ENCODE measurements at places on chromosomes 3 and 15.

- DNase-seq: no peak
These were observed 329.7 kb upstream of the TLE3 start for GRCh38 chr15:70427167-70428120.

DNA sequence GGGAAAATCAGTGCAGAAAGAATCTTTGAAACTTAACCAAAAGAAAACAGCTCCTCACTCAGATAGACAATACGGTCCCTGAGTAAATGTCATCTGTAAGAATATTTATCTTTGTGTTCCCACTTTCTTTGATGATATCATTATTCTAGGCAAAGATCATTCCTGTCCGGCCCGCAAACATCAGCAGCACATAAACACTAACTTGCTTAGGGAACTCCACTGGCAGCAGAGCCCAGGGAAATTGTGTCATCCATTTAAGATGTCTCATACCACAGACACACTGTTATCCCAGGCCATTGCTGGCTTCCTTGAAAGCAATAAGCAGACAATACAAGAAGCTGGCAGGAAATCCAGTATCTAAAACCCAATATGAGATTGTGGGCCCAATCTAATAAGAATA is 20.1 kb upstream of the CD96 start:
- no peak for DNase-seq

DNA sequence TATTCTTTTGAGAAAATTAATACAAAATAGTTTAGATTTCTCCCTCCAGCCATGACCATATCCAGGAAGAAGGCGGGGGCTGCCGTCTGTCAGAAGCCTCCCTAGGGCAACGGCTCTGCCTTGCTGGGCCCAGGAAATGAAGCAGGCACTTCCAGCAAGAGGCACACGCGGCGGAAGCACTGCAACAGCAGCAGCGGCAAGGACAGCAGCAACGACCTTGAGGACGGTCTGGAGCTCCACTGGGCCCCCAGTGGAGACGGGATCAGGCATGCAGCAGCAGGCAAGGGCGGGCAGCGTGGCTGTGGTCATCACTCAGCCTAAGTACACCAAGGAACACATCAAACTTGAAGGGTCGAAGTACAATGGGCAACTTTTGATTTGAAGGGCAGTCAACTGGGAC is 61.3 kb upstream of the EPHA6 start:
- no peak for DNase-seq

GRCh38 chr3:75781079-75781745 is 4.1 kb downstream of the ZNF717 start:
- no peak for DNase-seq

- no peak for DNase-seq
These were observed 662.0 kb upstream of the CCDC54 start for GRCh38 chr3:106715286-106715685.

DNA sequence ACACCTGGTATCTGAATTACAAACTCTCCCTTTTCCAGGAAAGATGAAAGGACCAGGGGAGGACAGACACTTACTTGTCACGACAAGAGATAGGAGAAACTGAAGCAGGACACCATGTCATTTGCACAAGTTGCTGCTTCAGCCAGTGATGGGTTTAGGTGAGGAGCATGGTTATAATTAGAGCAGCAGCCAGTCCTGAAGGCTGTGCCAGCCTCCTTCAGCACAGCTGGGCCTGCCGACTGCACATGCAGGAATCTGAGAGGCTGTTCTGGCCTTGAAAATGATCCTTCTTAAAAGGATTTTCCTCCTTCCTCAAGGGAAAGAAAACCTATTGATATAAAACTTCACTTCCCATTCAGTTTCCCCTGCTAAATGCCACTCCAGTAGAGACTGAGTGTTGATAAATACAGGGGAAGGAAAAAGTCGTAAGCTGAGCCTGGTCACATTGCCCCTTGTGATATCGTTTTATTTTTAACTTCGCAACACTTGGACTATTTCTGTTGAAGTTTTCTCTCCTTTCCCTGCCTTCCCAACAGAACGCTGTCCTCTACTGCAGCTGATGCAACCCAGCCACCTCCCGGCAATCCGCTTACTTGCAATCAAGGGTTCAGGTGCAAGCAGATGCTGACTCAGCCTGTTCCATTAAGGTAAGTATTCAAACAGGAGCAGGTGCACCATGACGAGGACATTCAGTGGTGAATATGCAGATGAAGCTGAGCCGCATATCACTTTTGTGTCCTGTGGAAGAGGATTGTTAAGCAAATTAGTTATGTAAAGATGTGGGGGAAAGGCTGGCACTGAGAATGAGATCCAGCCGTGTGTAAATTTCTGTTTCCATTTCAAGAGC is at the start of gene FBXO40:
Gene FBXO40 (plus strand): TSS at position 524 of the 847 bp plus-strand sequence. CDS start 27,197 bp downstream, outside the sequence.
- no peak for DNase-seq

GRCh38 chr3:25212736-25213135 is 215.3 kb upstream of the RARB start:
- DNase-seq: no peak

DNA sequence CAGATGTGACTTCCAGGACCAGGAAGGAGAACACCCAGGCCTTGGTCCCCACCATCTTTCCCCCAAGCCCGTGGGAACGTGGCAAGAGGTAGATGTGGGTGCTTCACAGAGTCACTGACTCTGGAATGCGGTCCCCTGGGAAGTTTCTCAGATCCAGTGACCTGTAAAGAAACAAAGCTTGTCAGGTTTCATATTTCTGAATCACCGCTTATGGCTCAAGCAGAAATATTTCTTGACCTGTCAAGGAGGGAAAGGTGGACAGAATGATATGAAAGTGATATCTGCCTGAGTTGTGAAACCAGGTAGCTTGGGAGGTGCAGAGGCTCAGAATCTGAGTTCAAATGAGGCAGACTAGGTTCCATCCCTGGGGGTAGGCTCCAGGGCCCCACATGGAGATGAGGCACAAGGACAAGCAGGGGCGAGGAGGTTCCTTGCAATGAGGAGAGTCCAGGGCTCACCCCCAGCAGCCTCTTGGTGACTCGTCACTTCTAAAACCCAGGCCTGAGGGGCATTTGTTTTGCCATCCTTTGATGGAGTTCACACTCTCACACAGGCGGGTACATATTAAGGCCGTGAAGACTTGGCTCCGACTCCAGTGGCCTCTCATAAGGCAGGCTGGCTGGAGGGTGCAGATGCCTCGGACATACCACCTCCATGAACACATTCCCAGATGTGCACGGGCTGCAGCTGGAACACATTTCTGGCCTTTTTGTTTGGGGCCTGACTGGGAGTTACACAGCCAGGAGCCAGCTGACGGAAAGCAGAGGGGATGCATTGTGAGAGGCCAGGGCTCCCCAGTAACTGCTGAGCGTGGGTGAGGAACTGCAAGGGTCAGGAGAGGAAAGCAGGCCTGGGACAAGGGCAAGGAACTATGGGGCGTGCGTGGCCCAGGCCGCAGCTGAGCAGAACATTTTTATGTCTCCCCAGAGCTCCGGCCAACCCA is 1.3 kb downstream of the CILP start:
- no peak for DNase-seq

DNA sequence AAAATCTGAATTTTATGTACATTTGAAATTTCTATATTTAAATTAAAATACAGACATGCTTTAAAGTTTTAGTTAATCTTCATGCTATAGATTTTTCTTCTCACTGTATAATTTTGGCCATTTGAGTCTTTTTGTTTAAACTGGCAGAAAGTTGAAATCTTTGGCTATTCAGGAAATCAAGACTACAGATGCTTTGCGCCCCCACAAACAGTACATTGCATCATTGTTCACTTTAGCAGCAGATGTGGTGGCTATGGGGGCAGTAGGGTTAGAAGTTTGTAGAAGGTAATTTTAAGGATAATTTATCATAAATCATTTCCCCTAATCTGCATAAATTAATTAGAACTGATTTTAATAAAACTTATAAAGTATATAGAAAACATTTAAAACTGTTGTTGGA is 20.9 kb downstream of the SPPL2A start:
- no peak for DNase-seq

DNA sequence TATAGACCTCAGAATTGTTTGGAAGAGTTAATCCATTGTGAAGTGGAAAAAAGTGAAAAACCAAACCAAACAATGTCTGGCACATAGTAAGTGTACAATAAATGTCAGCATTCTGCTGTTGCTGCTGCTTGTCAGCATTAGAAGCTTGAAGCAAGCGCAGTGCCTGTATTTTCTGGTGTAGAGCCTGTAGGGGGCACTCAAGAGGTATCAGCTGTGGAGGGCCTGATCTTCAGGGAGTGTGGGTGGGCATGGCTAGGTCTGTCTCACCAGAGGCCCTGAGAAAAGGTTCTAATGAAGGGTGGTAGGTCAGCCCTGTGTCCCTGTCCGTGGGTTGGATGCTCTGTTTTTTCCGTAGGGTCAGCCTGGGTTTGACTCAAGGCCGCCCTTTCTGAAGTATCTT is 3.6 kb downstream of the ADAMTSL3 start:
- no peak for DNase-seq

- DNase-seq: no peak
These were observed 31.2 kb upstream of the CCDC80 start for GRCh38 chr3:112671930-112672715.

GRCh38 chr15:101384276-101384675 is 89.2 kb upstream of the SNRPA1 start:
- no peak for DNase-seq

- no peak for DNase-seq
These were observed 283.7 kb downstream of the ROBO2 start for GRCh38 chr3:77323626-77324025.

DNA sequence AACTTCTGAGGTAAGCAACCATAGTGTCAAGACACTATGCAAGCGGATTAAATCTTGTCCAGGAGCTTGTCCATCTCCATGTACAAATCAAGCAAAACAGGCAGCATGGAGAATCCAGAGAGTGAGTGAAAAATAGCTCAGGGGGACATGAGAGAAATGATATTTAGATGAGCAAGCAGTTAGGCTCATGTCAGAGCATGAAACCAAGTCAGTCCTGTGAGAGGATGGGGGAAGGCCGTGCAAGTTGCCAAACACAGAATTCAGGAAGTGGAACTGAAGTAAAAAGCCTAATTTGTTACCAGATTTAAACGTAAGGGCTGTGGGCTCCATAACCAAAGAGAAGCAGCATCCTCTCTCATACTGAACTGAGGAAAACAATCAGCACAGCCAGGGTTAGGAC is 995.9 kb downstream of the MCTP2 start:
- no peak for DNase-seq

DNA sequence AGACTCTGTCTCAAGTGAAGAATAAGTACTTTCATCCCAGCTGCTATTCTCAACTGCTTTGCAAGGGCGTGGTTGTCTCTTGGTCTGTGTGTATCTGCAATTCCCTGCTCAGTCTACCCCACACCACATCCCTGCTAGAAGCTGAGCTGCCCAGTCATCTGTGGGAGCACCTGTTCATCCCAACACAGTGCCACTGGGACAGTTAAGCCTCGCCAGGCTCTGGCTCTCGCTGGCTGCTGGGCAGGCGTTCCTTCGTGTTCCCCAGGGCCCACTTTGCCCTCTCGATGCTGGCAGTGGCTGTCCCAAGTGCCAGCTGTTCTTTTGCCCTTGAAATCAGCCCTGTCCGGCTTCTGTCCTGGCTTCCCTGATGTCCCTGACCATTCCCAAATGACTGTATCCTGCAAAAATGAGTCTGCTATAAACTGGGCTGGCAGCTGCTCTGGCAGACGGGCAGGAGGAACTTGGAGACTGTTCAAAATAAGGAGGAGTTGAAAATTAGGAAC is 91.6 kb upstream of the KLHL25 start:
- no peak for DNase-seq

DNA sequence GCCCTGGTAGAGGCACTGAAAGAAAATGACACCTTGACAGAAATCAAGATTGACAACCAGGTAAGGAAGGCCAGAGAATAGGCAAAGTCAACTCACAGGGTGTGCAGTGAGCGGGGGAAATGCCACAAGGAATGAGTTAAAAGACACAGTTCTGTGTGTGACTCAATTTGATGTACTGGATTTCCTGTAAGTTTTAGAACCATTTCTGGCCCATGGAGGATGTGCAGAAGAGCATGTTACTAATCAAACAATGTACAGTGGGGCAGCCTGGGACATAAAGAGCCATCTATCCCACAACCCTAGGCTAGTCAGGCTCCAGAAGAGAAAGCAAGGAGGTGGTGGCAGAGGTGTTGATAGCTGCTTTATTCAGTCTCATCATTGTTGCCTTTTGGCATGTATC is 31.2 kb upstream of the TMOD3 start:
- no peak for DNase-seq

GRCh38 chr3:44962621-44963393 is 13.2 kb downstream of the ZDHHC3 start:
- DNase-seq: no peak

DNA sequence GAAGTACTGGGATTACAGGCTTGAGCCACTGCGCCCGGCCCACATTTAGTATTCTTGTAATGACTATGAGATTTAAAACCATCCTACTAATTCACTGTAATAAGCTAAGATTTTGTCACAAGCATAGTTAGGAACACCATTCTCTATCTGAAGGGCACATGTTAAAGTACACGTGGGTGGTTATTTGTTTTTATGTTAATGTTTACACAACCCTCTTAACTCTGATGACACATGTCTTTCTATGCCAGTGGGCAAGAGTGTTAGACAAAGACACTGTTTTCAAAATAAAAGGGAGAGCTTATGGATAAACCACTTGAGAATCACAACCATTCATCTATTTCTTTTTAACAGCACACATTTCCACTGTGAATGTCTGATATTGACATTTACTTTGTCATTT is 537.6 kb upstream of the IL12A start:
- DNase-seq: no peak

Measured in effector CD8-positive, alpha-beta T cell (primary cell).